ENCODE measurements at places on chromosomes 2 and 18. TPM values are rescaled to one million over a fixed set of nuclear protein-coding genes. Genes with fewer than 3 reads are reported as not detected.

DNA sequence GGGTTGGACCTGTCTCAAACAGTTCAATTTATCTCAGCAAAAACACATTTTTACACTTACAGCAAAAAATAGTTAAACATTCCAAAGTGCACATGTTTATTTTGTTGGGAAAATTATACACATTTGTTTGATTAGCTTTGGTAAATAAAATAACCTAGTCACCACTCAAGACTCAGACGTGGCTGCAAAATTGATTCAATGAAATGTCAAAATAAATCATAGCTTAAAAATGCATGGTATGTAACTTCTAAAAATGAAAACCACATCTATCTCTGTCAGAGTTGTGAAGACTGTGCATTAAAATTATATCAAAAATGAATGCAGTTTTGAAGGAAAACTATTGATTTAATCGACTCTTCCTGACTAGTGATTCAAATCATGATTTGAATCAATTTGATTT, 56.7 kb downstream of the GALNT14 start:
- no peak for DNase-seq

DNA sequence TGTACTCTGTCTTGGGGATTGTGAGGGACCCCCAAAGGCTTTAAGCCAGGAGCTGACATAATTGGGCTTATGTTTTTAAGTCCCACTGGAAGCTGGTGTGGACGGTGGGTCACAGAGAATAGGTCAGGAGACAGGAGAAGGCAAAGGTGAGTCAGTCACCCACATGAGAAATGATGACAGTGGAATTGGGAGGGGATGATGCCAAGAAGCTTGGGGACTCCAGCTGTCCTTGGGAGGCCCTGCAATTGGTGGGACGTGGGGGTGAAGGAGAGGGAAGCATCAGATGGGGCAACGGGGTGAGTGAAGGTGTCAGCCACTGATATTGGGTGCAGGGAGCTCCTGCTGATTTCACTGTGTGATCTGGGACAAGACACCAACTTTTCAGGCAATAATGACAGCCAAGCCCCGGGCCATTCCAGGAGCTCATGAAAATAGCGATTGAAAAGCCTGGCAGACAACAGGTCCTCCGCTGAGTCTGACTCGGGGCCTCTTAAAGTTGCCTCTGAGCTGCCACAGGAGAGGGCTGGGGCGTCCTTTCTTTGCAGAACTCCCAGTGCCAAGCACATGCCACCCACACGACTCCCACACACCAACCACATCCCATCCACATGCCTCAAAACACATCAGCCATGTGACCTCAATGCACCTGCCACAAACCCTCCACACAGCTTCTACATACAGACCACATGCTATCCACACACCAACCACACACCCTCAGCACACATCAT, 13.4 kb downstream of the TNS1 start:
- DNase-seq = no peak

EIPR1 gene
- 28.9 TPM for polyA plus RNA-seq

EML6 gene
- 28.1 TPM for polyA plus RNA-seq

GPBAR1 gene
- 2.0 TPM for polyA plus RNA-seq

GREB1 gene
- polyA plus RNA-seq = 10.3 TPM
